ENCODE measurements at places on chromosomes 5 and 9.

DNA sequence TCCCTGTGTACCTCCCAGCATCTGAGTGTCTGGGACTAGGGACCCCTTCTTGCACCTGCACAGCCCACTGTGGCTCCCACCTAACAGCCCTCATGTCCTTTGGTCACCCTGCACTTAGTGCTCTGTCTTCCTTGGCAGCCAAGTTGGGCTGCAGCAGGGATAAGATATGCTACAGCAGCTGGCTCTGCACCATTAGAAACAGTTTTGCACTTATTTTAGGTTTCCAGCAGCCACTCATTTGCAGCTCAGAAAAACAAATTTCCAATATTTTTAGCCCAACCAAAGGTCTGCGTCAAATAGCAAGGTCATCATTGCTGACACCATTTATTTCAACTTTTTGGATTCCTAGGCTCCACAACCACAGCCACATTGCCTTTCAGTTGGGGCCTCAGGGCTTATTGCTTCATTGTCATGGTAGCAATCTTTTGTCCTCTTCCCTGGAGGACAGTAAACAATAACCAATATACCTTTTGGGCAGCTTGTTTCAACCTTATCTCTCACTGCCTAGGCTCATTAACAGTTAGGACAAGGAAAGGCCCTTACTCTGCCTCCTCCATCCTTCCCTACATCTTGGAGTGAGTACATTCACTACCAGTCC lies 263.9 kb downstream of the COX7C start:
- DNase-seq = no peak

DNA sequence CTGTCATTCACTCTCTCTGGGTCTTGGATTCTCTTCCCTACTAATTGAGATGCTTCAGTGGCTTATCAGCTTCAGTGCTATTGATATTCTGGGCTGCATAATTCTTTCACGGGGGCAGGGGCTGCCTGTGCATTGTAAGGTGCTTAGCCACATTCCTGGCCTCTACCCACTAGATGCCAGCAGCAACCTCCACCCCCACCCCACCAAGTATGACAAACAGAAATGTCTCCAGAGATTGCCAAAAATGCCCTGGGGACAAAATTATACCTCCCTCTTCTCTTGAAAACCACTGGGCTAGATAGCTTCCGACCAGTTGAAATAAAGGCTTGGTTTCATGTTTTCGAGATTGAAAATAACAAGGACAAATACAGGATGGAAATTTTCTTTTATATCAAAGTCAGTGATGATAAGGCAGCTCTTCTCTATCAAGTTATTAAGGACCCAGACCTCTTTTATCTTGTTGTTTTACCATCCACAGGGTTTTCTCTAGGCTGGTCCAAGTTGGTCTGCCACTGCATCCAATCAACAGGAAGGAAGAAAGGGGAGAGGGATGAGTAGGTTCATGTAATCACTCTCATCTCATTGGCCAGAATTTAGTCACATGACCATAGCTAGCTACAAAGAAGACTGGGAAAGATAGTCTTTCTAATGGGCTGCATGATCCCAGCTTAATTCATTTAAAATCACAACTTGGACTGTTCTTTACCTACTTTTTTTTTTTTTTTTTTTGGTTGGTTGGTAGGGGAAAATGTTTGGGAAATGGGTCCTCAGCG lies 92.1 kb upstream of the RANBP3L start:
- no peak for DNase-seq

GRCh38 chr9:94991961-94992907 lies 265.7 kb downstream of the AOPEP start:
- no peak for DNase-seq

DNA sequence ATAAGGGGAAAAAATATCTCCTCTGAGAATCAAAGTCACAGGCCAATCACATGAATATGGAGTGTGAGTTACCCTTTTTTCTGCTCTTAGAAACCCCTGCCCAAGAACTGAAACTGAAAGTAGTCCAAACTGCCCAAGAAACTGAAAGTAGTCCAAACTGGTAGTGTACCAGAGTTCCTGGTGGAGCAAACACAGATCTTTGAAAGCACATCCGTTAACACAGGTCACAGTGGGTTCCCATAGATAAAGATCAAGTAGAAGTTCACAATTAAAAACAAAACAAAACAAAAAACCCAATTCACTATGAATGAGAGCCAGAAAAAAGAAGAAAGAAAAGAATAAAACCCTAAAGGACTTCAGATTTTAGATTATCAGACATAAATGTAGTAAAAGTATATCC lies 332.4 kb upstream of the EFNA5 start:
- peak; percentile 78 for DNase-seq

DNA sequence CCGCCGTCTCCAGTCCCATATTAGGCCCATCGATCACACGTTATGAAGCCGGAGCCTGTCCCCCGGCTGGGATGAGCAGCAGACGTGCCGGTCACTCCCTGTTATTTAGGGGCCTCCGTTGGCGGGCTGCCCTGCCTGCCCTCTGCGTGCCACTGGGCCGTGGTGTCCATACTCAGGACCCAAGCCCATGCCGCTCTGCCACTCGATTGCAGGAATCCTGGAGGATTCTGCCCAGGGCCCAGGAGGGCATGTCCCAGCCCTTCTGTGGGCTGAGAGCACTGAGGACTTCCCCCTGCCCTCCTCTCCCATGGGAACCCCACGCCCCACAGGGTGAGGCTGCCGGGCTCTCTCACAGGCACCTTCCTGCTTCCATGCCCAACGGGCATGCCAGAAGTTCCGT lies 19.6 kb upstream of the LAMC3 start:
- no peak for DNase-seq

DNA sequence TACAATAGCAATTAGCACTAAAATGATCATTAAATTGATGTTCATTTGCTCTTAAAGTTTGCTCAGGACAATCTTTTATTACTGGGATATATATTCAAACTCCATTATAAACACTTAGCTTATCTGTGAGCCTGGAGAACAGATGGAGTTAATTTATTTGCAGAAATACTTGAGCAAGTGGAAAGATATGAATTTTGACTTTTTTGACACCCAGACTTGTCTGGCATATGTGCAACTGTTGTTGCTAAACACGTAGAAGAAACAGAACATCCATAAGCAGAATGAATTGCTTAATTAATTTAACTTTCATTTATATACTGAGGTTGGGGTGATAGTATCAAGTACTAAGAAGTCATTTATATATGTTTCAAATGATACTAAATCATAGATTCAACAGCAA lies 820.7 kb upstream of the TYRP1 start:
- DNase-seq = no peak

- no peak for DNase-seq
Observed at GRCh38 chr5:140222416-140222815, 47.4 kb downstream of the CYSTM1 start.

All from choroid plexus epithelial cell (primary cell).